ENCODE measurements at places on chromosomes 12 and 14. TPM values are rescaled to one million over a fixed set of nuclear protein-coding genes. Genes with fewer than 3 reads are reported as not detected.

GRCh38 chr12:64806593-64807460 is 17.6 kb upstream of the TBC1D30 start:
- DNase-seq: no peak

GRCh38 chr14:22819151-22819988 is 4.1 kb upstream of the SLC7A7 start:
- no peak for DNase-seq

DNA sequence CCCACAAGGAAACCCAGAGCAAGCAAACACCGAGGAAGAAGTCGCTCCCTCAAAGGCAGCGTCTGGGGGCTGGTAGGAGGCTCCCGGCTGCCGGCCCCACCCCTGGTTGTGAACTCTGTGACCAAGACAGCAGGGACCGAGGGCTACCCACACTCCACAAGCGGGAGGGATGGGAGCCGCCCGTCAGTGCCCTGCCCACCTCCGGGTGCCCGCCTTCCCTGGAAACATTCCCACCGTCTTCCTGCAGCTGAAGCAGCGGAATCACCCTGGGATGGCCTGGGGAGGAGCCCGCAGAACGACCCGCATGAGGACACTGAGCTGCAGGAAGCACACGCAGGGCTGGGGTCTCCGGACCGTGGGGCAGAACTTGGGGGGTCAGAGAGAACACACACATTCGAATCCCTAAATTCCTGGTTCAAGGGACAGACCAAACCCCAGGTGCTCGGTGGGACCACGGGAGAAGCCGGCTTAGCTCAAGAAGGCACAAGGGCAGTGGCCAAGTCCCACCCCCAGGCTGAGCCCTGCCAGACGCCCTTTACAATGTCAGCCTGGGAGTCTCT is 33.5 kb upstream of the C14orf180 start:
- DNase-seq: no peak

DNA sequence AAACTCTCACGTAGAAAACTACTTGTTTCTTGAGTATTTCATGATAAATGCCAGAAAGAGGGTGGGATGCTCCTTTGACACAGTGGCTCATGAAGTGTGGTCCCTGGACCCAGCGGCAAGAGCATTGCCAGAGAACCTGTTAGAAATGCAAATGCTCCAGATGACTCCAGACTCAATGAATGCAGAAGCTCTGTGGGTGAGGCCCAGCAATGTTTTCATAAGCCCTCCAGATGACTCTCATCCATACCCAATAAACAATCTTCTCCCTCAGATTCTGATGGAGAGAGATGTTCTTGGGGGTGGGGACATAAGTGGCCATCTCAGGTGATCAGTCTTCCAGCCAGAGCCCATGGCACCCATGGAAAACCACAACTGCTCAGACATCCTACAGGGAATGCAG is 88.9 kb downstream of the SMOC1 start:
- DNase-seq: no peak

- peak; percentile 49 for DNase-seq
Observed at GRCh38 chr12:6563448-6564050, 4.5 kb downstream of the NOP2 start.

GRCh38 chr14:56797569-56798446 is 12.5 kb downstream of the OTX2 start:
- DNase-seq: no peak

DNA sequence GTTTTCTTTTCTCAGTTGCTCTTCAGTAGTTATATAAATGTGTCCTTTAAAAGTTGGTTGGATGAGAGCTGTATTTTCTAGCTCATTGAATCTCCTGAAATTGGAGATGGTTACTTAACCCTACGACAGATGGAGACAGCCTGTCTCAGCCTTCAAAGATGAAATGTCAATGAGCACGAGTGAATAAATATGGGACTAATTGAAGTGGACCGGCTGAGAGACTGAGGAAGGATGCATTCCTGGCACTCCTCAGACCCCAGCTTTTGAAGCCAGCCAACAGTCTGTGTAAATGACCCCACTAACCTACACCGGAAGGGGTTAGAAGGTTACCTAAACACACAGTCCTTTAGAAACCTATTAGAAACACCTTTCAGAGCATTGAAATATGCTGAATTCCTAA is 46.6 kb downstream of the PDZRN4 start:
- DNase-seq: no peak

- DNase-seq: no peak
Observed at GRCh38 chr12:117188121-117188665, 2.1 kb downstream of the FBXO21 start.

- DNase-seq: no peak
Observed at GRCh38 chr12:28089338-28089737, 100.9 kb upstream of the CCDC91 start.

DNA sequence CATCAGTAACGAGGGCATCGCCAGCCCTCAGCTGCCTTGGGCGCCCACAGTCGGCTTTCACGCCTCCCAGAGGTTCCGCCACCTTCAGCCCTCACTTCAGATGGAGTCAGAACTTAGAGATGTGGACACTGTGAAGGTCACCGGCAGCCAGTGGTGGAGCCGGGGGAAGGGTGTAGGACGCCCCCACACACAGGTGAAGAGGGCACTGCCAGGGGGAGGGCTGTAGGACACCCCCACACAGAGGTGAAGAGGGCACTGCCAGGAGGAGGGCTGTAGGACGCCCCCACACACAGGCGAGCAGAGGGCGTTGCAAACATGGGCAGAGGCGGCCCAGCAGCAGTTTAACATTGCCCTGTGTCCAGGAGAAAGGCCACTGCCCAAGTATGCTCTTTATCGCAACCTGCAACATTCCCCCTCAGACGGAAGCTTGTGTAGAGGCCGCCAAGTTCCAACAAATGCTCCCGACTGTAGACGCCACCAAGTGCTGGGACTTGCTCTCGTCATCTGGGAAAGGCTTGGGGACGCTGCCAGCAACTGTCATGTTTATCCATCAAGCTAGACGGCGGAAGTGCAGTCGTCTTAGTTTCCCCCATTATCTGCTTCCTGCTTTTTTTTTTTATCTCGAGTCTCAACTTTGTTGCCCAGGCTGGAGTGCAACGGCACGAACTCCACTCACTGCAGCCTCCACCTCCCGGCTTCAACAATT is 4.9 kb upstream of the ANKLE2 start:
- DNase-seq: no peak

- DNase-seq: no peak
Observed at GRCh38 chr14:58944343-58944967, 244.0 kb upstream of the DAAM1 start.

The INHBE gene
- total RNA-seq: 0.43 TPM
